ENCODE measurements at places on chromosomes 1 and 21. TPM values are rescaled to one million over a fixed set of nuclear protein-coding genes. Genes with fewer than 3 reads are reported as not detected.
A peak's percentile ranks its signal among the peaks of the same experiment; 100 is the strongest.

Gene LHX8
- not detected for total RNA-seq

Gene GTF2B
- 16.9 TPM for total RNA-seq

Gene EMC1
- 15.3 TPM for total RNA-seq

Gene IFFO2
- total RNA-seq: 219 TPM

Gene OR2T2
- not detected for total RNA-seq

Gene OPTC
- total RNA-seq: not detected

DNA sequence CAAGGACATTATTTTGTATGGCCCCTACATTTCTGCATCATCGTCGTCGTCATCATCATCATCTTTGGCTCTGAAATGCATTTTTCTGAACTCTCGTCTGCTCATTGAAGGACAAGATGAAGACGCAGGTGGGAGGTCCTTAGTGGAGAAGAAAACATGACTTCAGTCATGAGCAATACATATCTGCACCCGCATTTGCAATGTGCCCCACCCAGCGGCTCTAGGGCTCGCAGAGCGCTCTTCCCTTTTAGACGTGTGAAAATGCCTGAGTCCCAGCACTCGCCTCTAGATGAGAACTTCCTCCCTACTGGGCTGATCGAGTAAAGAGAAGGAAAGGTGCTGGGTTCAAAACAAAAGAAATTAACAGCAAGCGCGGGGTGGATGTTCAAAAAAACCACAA, 10.1 kb downstream of the C1orf174 start:
- DNase-seq: no peak
- no peak overlapping the region for H3K27ac ChIP-seq
- H3K4me3 ChIP-seq: no peak overlapping the region
- H3K27me3 ChIP-seq: no peaks in the 10 kb centered on the region
- peaks cover 6% of the 10 kb centered on the region for H3K4me1 ChIP-seq
- peaks cover 7% of the 10 kb centered on the region for H3K36me3 ChIP-seq

GRCh38 chr1:228182296-228183030, 16.9 kb downstream of the IBA57 start:
- no peaks in the 10 kb centered on the region for H3K27me3 ChIP-seq
- no peak for DNase-seq
- H3K4me3 ChIP-seq: no peak overlapping the region
- no peaks in the 10 kb centered on the region for H3K36me3 ChIP-seq
- H3K4me1 ChIP-seq: no peaks in the 10 kb centered on the region

DNA sequence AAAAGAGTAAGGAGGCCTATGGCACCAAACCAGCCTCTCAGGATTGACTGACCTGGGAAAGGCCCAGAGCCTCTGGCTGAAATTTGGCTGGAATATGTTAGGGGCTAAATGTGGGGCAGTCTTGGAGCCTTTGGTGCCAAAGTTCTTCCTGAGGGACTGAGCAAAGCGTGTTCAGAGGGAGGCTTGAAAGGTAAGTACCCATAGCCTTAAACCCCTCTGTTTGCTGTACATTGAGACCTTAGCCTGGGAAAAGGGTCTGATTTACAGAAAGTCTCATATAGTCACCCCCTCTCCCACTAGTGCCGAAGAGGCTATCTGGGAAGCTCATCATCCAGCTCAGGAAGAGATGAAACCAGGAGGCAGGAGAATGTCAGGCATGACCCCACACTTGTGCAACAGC, at the start of gene LCE4A:
TSS of gene LCE4A (plus strand) at position 301 of the 400 bp plus-strand sequence. CDS start 916 bp downstream, outside the sequence.
- H3K27me3 ChIP-seq: no peaks in the 10 kb centered on the region
- H3K4me1 ChIP-seq: no peaks in the 10 kb centered on the region
- DNase-seq: no peak
- no peaks in the 10 kb centered on the region for H3K36me3 ChIP-seq
- no peak within 1 kb of the TSS for H3K4me3 ChIP-seq
- H3K27ac ChIP-seq: no peak within 1 kb of the TSS

GRCh38 chr1:14788080-14788479, 189.6 kb downstream of the KAZN start:
- no peak for DNase-seq
- no peaks in the 10 kb centered on the region for H3K36me3 ChIP-seq
- no peak overlapping the region for H3K4me3 ChIP-seq
- H3K27ac ChIP-seq: peak overlapping the region; percentile 36
- H3K27me3 ChIP-seq: no peaks in the 10 kb centered on the region
- H3K4me1 ChIP-seq: peaks cover 22% of the 10 kb centered on the region

DNA sequence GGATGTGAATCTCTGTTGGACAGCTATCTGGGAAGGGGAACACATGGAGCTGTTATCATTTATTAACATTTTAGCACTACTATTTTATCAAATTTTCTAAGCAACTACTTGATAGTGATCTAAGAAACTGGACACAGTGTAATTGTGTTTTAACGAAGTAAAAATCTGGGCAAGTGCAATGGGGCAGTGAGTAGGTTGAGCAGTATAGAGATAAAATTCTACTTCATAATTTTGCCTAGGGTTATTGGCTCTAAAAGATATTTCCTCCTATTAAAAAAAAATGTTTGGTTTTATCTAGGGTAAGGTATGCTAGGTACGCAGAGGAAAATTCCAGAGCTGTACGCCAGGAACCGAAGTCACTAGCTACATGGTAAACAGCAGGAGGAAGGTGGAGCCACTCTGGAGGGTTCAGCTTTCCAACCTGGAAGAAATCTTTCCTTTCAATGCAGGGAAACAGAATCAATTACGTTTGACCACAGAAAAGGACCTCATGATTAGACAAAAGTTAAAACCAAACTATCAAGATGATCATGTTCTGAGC, 43.3 kb downstream of the BCAR3 start:
- H3K27me3 ChIP-seq: no peaks in the 10 kb centered on the region
- H3K27ac ChIP-seq: peak overlapping the region; percentile 58
- H3K4me1 ChIP-seq: peaks cover 5% of the 10 kb centered on the region
- H3K4me3 ChIP-seq: no peak overlapping the region
- peak; percentile 53 for DNase-seq

- no peaks in the 10 kb centered on the region for H3K27me3 ChIP-seq
- peaks cover under 1% of the 10 kb centered on the region for H3K4me1 ChIP-seq
- H3K27ac ChIP-seq: no peak overlapping the region
- no peaks in the 10 kb centered on the region for H3K36me3 ChIP-seq
Observed at GRCh38 chr1:115322631-115323030, 15.4 kb downstream of the NGF start.

GRCh38 chr1:119774746-119775490, 6.2 kb upstream of the HMGCS2 start:
- no peak for DNase-seq
- H3K4me1 ChIP-seq: peaks cover 43% of the 10 kb centered on the region
- H3K27ac ChIP-seq: peak overlapping the region; percentile 50
- H3K36me3 ChIP-seq: no peaks in the 10 kb centered on the region

DNA sequence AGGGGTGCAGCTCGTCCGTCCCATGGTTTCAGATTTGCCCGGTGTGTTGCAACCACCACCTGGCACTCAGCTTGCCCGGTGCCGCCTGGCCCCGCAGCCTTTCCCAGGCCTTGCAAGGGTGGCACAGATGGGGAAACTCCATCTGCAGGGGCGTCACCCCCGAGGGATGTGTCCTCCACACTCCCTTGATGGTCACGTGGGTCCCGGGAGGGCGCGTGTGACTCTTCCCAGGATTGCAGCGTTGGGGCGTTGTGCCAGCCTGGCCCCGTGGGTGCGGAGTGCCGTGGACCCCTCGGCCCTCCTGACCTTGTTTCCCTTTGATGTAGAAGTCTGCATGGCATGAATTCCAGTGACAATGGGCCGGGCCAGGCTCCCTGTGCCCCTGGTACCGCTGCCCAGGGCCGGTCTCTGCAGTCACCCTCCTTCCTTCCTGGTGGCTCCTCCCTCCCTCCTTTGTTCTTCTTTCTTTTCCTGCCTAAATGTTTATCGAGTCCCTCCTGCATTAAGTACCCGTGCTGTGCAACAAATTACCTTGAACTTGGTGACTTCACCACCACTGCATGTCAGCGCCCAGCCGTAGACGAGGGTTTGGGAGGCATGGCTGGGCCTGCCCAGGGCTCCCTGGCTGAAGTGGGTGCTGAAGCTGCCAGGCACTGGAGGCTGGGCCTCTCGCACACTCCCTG, 22.9 kb downstream of the RRP1 start:
- no peak overlapping the region for H3K4me3 ChIP-seq
- no peaks in the 10 kb centered on the region for H3K27me3 ChIP-seq
- H3K4me1 ChIP-seq: peaks cover 15% of the 10 kb centered on the region
- H3K27ac ChIP-seq: no peak overlapping the region
- DNase-seq: no peak

GRCh38 chr1:164648636-164649035, 89.7 kb downstream of the PBX1 start:
- peaks cover 89% of the 10 kb centered on the region for H3K4me1 ChIP-seq
- DNase-seq: no peak
- no peaks in the 10 kb centered on the region for H3K36me3 ChIP-seq

GRCh38 chr1:53535846-53536245, 76.6 kb downstream of the DMRTB1 start:
- no peak for DNase-seq
- H3K27ac ChIP-seq: no peak overlapping the region
- no peaks in the 10 kb centered on the region for H3K4me1 ChIP-seq

GRCh38 chr21:25161571-25161970, 445.7 kb downstream of the MRPL39 start:
- H3K27ac ChIP-seq: no peak overlapping the region
- H3K27me3 ChIP-seq: no peaks in the 10 kb centered on the region
- H3K36me3 ChIP-seq: no peaks in the 10 kb centered on the region
- DNase-seq: no peak
- no peak overlapping the region for H3K4me3 ChIP-seq
- H3K4me1 ChIP-seq: no peaks in the 10 kb centered on the region

Data from body of pancreas (tissue), 4 donors.